NCI-H1436 (cell line): ENCODE measurements at places on chromosomes 16 and 17.

GRCh38 chr16:73499276-73499675, 451.3 kb upstream of the ZFHX3 start:
- no peak for DNase-seq

GRCh38 chr17:68255731-68256538, 8.1 kb downstream of the AMZ2 start:
- DNase-seq, result no peak

GRCh38 chr17:81074875-81075274, 39.9 kb downstream of the BAIAP2 start:
- DNase-seq, result no peak

DNA sequence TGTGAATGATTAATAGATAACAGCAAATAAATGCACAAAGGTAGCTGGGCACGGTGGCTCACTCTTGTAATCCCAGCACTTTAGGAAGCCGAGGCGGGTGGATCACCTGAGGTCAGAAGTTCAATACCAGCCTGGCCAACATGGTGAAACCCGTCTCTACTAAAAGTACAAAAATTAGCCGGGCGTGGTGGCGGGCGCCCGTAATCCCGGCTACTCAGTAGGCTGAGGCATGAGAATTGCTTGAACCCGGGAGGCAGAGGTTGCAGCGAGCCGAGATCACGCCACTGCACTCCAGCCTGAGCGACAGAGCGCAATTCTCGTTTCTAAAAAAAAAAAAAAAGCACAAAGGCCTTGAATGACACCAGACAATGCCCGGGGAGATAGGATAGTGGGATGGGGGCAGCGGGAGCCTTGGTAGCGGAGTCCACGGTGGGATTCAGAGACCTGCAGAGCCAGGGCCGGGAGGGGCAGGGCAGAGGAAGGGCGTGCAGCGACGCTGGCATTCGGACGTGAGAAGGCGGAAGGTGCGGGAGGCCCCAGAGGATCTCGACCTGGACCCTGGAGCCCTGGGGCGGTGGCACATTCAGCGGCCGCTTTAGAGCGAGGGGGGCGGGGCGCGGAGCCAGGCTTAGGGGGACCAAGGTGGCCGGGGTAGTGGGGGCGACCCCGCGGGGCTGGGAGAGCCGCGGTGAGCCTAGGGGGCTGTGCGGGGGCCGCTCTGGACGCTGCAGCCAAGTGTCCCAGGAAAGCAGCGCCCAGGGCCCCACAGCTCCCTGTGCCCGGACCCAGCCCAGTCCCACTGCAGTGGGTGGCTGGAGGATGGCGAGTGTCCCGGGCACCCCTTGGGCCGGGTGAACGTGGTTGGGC, 999 bp upstream of the FLYWCH2 start:
- no peak for DNase-seq

GRCh38 chr17:31604936-31605335, 213.5 kb downstream of the RAB11FIP4 start:
- DNase-seq, result no peak

DNA sequence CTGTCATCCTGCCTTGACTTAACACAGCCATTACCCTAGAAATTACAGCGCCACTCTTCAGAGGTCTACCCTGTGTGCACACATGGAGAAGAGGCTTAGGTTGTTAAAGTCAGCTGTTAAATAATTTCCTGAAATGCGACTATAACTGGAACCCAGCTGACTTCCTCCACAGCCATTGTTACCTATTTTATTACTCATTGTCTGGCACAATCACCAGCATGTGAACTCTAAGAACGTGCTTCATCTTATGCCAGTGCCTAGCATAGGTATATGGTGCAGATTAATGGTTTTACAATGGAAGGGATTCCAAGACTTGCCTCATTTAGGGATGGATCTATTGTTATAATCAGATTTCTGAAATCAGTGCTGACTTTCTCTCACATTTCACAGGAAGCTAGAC, 11.9 kb downstream of the RDM1 start:
- DNase-seq, result no peak

GRCh38 chr16:12406926-12407690, 396.6 kb downstream of the CPPED1 start:
- no peak for DNase-seq

- DNase-seq, result no peak
Measured at GRCh38 chr16:66927918-66928649, 2.7 kb upstream of the RRAD start.

- DNase-seq, result no peak
Measured at GRCh38 chr16:17718495-17718894, 247.7 kb upstream of the XYLT1 start.

DNA sequence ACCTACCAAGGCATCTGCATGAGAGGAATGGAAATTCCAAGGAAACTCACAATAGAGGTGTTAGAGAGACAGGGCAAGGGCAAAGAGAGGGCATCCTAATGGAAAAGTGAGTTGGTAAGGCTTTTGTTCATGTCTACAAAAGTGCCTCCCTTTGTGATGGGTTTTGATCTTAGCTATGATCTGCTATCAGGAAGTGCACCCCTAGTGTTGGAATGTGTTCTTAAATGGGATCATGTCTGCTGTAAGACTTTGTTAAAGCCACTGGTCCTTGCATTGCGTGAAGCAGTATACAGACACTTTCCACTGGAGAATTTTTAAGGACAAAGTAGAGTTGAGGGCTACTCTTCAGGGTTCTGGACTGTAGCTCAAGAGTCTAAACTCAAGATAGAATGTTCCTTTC, 92.0 kb downstream of the MAP2K6 start:
- DNase-seq, result no peak

DNA sequence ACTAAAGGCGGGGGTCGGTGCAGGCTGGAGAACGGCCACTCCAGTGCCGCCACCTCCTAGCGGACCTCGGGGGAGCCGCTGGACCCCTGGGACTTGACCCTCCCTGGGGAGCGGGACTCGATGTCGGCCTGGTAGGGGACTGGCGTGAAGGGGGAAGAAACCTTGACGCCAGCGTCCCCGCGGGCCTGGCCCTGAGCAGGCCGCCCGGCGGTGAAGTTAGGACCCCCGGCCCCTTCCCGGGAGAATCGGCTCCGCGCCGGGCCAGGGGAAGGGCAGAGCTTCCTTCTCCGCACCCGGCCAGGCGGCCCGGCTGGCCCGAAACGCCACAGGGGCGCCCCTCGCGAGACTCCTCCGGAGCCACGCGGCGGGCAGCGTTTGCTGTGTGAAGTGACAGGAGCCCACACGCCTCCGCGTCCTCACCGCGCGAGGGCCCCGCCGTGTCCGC, 389 bp downstream of the DUS1L start:
- no peak for DNase-seq

DNA sequence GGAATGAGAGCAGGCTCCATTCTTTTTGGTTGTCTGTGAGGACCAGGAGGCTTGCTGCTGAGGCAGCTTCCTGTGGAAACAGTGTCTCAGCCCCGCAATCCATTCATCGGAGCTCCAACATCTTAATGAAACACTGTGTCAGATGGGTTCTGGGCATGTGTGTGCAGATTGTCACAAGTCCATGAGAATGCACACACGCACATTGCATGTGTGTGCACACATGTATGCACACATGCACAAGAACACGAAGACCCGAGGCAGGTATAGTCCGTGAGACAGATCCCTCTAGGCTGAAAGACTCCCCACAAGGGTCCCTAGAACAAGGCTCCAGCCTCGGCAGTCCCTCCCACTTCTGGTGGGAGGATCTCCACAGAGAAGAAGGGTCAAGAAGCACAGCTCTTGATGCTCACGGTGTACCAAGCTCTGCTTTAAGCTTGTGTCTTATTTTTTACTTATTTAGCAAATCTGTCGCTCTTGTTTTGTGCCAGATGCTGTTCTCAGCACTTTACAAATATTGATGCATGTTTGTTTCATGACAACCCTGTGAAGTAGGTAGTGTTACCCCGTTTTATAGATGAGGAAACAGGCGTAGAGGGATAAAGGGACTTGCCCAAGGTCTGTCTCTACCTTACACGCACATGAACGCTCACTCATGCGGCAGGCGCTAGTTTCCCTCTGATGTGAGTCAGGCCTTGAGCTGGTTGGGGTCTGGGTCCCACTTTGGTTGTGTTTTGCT, 213.1 kb downstream of the SEC14L1 start:
- DNase-seq, result no peak

GRCh38 chr17:40314584-40314956, 5.6 kb downstream of the RARA start:
- DNase-seq, result peak; percentile 90

DNA sequence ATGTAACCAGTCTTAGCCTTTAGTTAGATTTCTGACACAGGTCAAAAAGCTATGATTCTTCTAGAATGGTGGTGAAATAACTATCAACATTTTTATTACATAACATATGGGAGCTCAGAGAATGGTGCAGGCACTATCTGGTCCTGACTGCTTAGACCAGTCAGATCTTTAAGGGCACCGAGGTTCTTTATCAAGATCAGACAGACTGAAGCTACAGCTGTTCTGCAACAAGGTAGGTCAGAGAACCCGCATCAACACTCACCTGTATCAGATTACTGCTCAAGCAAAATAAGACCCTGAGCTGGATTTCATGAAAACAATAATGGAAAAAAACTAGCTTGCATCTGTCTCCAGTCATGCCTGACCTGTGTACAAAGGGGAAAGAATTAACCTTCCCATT, 160.4 kb downstream of the KCNJ2 start:
- peak; percentile 9 for DNase-seq

GRCh38 chr17:31313982-31314781, at the start of gene EVI2B:
TSS of gene EVI2B (minus strand) at chr17:31314054. CDS start at chr17:31305609, 8,445 bp downstream.
- no peak for DNase-seq

DNA sequence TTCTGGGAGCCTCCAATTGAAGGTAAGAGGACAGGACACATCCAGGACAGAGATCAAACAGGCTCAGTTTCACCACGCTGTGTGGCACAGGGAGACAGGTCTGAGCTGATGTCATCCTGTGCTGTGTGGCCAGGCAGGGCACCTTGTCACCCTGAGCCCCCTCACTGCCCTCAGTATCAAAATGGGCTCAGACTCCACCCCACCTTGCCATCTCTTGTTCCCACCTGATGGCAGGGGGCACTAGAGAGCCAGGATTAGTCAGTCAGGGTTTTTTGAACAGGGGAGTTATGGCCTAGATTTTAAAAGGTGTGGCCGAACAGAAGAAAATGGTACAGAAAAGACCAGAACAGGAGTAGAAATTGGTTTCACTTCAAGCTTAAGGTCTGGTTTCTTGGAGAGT, 2.6 kb downstream of the KAT2A start:
- DNase-seq, result peak; percentile 25

GRCh38 chr17:67016039-67016762, 28.2 kb upstream of the CACNG1 start:
- DNase-seq, result no peak

GRCh38 chr16:71373073-71373472, 14.6 kb downstream of the CALB2 start:
- DNase-seq, result peak; percentile 7

DNA sequence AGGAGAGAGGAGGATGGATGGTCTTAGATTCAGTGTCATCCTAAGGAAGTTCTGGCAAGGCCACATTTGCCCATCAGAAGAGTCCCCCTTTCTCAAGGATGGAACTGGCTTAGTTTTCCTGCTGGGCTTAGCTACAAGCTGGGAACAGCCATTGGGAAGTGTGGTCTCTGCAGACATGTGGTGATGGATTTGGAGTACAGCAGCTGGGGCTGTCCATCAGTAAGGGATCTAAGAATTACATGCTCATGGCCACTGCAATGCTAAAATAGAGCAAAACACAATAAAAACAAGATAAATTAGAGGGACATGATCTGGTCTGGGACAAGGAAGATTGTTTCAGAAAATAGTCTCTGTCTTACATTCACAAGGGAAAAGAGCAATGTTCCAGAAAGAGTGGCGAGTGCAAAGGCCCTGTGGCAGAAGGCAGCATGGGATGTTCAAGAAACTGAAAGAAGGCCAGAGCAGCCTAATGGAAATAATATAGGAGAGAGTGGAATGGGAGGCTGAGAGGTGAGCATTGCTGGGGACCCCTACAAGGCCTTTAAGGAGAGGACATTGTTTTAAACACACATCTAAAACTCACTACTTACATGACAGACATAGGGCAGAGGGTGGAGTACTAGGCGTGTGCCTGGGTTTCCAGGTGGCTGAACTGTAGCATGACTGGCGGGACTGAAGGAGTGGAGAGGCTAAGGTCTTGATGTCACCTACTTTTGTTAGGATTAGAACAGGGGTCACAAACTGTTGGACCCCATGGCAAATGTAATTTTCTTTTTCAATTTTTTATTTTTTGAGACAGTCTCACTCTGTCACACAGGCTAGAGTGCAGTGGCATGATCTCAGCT, 17.0 kb upstream of the TOX3 start:
- DNase-seq, result no peak

- DNase-seq, result no peak
Measured at GRCh38 chr17:56995766-56996165, 17.8 kb downstream of the SCPEP1 start.

DNA sequence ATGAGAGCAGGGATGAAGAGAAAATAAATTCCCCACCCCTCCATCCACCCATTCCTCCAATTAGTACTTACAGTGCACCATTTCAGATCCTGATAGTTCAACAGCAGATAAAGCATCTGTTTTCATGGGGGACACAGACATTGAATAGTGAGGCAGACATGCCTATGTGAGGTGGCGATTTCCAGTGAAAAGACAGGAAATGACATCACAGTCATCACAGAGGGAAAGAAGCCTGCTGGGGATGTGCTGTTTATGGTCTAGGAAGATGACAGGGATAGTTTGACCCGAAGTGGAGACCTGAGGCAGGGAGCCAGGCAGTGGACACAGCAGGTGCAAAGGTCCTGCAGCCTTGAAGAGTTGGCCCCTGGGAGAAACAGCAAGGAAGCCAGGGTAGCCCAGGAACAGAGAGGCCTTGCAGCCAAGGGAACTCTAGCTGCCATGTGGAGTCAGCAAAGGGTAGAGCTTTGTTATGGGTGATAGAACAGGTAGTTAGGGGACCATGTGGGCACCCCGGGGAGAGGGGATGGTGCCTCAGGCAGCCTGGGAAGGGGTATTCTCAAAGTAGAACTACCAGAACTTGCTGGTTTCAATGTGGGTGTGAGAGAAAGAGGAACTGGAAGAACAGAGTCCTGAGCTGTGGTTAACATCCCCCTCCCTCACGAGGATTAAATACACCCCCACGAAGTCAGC, 256.6 kb downstream of the CPPED1 start:
- no peak for DNase-seq

DNA sequence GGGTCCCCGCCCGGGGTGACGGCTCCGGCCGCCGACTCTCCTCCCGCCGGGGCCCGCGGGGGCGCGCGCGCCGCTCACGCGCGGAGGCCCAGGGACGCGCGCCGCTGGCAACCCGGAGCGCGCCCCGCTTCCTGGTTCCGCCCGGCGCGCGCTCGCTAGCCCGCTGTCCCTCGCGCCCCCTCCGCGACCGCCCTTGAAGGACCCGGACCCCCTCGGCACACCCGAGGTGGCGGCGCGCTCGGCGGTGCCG, at the start of gene STAT5B:
TSS of gene STAT5B (minus strand) at position 33 of the 250 bp plus-strand sequence. CDS start 44,264 bp downstream, outside the sequence.
- peak; percentile 62 for DNase-seq

DNA sequence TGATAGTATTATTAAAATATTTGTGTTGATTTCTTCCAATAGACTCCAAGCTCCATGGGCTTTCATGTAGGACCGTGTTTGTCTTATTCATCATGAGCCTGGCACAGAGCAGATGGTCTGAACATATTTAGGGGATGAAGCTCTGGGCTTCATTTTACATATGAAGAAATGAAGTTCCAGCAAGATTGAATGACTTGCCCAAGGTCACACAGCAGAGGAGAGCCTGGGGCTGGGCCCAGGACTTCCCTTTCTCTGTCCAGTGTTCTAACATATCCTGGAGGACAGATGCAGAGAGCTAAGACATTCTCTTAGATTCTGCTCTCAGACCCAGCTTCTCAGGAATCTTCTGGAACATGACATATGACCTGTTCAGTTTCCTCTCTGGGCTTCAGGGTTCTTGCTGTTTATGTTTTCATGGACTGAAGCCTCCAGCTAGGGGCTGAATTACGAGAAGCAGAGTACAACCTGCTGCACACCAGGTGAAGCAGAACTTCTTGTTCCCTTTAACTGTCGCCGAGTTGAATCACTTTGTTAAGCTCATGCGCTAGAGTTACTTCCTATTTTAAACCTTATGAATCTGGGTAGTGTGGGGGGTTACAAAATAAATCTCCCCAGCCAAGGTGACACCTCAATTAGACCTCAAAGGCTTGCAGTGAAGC, 53.6 kb downstream of the GPRC5B start:
- DNase-seq, result no peak
